ENCODE measurements at places on chromosomes 11 and 22.

- no peak for DNase-seq
These were observed 1.8 kb downstream of the PITPNM1 start for GRCh38 chr11:67503119-67504004.

GRCh38 chr11:696955-697491 is 1.4 kb downstream of the TMEM80 start:
- no peak for DNase-seq

DNA sequence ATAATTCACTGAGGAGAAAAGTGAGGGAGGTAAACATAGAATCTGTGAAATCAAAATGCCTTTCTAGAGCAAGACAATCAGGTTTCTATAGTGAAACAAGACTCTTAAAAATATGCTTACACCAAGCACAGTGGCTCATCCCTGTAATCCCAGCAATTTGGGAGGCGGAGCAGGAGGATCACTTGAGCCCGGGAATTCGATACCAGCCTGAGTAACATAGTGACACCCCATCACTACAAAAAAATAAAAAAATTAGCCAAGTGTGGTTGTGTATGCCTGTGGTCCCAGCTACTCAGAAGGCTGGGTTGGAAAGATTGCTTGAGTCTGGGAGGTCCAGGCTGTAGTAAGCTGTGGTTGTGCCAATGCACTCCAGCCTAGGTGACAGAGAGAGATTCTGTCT is 43.2 kb upstream of the ME3 start:
- DNase-seq: no peak

DNA sequence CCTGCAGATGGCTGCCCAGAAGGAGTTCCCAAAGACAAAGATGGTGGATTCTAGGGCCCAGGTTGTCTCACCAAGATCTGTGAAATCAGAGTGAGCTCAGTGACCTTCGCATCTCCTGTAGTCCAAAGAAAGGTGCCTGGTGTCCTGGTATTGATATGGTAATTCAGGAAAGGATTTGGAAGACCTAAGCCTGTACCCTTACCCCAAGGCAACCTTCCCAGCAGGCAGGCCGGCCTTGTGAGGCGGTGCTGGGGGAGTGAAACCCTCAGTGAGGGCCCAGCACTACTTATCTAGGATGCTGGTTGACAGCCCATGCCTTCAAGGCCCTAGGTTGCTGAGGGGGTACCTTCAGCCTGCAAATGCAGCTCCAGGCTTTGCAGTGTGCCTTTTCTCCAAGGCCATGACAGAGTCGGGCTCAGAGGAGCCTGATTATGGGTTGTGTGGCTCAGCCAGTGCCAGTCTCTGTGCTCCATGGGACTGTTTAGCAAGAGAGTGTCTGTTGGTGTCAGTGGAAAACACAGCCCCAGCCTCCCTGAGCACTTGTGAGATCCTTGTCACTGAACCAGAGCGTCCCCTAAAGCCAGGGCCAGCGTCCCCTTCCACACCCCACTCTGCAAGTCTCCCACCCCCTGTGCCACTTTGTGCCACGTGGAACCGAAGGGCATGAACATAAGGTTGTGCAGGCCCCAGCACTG is 72.8 kb upstream of the MYOD1 start:
- no peak for DNase-seq

- DNase-seq: no peak
These were observed 54.3 kb downstream of the CTNND1 start for GRCh38 chr11:57815877-57816276.

DNA sequence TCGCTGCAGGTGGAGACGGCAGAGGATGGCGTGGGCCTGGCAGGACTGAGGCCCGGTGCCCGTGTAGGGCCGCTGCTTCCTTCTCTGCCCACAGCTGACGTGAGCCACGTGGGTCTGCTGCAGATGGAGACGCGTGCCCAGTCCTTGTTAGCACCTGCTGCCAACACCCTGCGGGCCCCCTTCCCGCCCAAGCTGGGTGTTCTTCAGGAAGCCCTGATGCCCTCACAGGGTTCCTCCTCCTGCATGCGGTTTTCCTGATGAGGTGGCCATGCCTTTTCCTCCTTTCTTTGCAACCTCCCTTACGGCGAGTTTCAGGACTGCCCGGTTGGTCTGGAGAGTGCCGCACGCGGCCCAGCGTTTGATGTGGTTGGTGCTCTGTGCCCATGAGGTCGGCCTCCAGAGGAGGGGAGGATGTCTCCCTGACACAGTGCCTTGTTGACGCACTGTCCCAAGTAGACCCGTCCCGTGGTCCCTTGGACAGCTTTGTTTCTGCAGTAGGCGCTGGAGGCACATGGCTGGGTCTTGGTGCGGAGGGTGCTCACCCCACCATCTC is 44.7 kb downstream of the AP2A2 start:
- no peak for DNase-seq

DNA sequence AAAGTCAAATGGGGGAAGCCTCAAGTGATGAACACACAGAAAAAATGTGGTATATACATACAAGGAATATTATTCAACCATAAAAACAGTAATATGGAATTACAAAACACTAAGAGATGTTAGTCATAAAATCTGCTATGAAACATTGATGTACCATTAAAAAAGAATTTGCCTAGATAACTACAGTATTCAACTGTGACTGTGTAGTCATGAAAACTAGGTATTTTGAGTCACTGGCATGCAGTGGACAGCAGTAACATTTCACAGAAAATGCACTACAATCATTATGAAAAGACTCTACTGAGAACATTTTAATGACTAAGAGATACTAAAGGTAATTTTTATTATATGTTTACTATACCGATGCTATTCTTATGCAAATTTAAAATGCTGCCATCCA is 11.7 kb downstream of the ZNF195 start:
- no peak for DNase-seq

- no peak for DNase-seq
These were observed 14.8 kb upstream of the H19 start for GRCh38 chr11:2012440-2012839.

- no peak for DNase-seq
These were observed 39.4 kb upstream of the DDI1 start for GRCh38 chr11:103997082-103997481.

- DNase-seq: no peak
These were observed 11.0 kb upstream of the B4GALNT4 start for GRCh38 chr11:358129-358800.

GRCh38 chr11:115197433-115197832 is 306.8 kb downstream of the CADM1 start:
- DNase-seq: no peak

- no peak for DNase-seq
These were observed 3.6 kb upstream of the PLXNB2 start for GRCh38 chr22:50310949-50311444.

Data from stimulated activated CD4-positive, alpha-beta T cell treated with anti-CD3 and anti-CD28 coated beads, Interleukin-15, amount 100 ng/mL, for 1 hour (primary cell).